ENCODE measurements at places on chromosomes 5 and 9. TPM values are rescaled to one million over a fixed set of nuclear protein-coding genes. Genes with fewer than 3 reads are reported as not detected.

HTR4 gene
- 0.44 TPM for total RNA-seq

ITK gene
- total RNA-seq: not detected

PHF19 gene
- 22.9 TPM for total RNA-seq

ANAPC2 gene
- total RNA-seq: 10.9 TPM

RFESD gene
- total RNA-seq: 0.81 TPM

SLC25A2 gene
- not detected for total RNA-seq

FAM78A gene
- 1.3 TPM for total RNA-seq

C5 gene
- total RNA-seq: 3.9 TPM

PLPPR1 gene
- total RNA-seq: not detected

PKD2L2 gene
- total RNA-seq: not detected

OLFML2A gene
- total RNA-seq: 1.6 TPM

SNAPC3 gene
- total RNA-seq: 18.4 TPM

PCDHB15 gene
- 1.6 TPM for total RNA-seq

SUSD1 gene
- total RNA-seq: 4.4 TPM

PTGES gene
- 7.4 TPM for total RNA-seq

All from cardiac ventricle fibroblast (primary cell).